ENCODE measurements at places on chromosomes 11 and 22.

DNA sequence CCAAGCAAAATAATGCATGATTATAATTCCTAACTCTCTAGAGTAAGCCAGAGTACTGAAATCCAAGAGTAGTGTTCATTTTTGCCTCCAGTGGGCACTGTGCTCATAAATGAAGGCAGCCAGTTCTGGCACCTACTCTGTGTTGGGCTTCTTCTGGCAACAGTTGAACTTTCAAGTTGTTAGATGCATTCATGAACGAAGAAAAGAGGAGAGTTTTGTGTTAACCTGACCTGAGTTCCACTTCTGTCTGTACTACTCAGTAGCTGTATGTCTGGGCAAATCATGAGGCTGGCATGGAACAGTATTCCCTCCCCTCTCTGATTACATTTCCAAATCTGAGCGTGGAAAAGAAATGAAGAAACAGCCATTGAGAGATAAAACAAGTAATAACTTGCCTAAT lies 20.3 kb upstream of the TENM4 start:
- no peak for DNase-seq

GRCh38 chr11:61967924-61968757 lies 707 bp upstream of the FTH1 start:
- DNase-seq: no peak

GRCh38 chr11:29435421-29435820 lies 581.4 kb downstream of the KCNA4 start:
- DNase-seq: no peak

DNA sequence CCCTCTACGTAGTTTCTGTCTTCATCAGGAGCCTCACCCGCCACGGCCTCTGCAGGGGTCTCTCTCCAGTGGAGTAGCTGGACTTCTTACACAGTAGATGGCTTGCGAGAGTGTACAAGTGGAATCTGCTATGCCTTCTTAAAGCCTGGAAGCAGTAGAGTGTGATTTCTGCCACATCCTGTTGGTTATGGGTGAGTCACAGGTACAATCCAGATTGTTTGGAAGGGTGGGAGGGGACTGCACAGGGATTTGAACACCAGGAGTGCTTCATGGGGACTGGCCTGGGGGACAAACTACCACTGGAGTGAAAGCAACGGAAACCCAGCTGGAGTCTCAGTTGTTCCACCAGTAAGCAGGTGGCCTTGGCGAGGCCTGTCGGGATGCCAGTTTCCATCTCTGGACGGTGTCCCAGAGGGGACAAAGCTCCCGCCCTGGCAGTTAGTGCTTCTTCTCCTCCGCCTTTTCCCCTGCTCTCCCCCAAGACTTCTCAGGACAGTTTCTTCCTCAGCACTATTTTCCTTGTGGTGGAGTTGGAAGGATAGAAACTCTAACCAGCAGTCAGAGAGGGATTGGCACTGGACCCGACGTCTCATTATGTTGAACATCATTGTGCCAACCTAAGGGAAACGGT lies 85.0 kb upstream of the RCN1 start:
- no peak for DNase-seq

GRCh38 chr11:104090767-104091166 lies 54.3 kb downstream of the DDI1 start:
- no peak for DNase-seq

DNA sequence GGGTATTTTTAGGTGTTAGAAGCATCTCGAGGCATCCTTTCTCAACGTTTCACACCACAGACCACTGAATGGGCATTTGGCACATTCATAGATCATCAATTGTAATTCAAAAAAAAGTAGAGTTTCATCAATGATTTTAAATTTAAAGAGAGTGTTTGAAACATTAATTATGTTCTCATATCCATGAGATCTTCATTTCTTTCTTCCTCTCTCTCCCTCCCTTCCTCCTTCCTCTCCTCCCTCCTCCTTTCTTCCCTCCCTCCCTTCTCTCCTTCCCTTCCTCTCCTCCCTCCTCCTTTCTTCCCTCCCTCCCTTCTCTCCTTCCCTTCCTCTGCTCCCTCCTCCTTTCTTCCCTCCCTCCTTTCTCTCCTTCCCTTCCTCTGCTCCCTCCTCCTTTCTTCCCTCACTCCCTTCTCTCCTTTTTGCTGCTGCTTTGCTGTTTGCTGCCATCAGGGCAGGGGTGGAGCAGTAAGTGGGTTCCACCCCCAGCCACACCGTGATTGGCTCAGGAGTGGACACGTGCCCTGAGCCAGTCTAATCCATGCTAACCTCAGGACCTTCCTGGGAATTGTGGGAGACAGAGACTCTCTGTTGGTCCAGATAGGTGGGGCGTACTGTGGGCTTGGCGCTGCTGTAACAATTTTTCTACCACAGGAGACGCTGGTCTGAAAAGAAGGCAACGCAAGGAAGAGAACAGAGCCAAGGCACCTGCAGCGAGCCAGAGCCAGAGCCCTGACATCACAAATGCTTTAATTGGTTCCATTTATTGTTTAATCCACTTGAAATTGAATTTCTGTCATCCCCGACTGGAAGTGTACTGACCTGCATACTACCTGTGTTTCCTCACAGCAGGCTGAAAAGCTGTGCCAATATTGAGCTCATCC lies 33.7 kb upstream of the APOBEC3A start:
- DNase-seq: peak; percentile 34

- DNase-seq: peak; percentile 75
Observed at GRCh38 chr22:29842740-29843139, 4.7 kb upstream of the ASCC2 start.

DNA sequence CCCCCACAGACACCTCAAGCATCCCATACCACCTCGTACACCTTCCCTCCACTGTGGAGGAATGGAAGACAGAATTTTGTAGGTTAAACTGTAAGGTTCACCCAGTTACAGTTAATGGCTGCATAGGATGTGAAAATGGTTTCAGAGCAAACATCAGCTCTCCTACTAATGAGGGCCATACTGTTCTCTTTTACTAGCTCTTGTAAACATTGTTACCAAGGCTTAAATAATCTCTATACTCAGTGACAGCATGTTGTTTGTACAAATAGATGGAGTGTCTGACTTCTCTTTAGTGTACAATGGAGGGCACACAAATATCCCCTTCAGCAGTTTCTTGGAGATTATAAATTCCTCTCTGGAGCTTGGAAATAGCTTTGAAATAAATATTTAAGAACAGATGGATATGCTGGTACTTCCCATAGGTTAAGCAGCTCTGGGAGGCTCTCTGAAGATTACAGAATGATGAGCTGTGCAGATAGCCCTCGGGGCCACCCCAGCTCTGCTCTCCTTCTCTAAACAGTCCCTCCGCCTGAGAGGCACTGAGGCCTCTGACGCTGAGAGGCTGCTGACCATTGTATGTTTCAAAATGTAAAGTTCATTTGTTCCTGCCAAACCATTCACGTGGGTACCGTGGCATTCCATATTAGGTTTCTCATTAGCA lies 25.7 kb downstream of the TTC12 start:
- no peak for DNase-seq

DNA sequence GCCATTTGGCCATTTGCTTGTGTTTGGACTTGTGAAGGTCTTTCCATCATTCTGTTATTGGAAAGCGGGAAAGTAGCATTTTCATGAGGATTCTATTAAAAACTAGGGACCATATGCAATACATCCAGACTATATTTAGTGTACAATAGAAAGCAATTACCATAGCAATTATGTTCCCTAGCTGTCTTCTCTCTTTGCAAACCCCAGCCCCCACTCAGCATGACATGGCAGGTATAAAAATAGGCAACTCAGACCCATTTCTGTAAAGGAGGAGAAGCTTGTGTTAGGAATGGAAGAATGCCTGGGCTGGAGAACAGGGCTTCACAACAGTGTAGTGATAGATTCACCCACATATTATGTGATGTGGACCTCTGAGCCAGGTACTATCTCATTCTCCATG lies 12.4 kb downstream of the OR51B6 start:
- no peak for DNase-seq

- DNase-seq: no peak
Observed at GRCh38 chr11:61917334-61918109, at the start of gene RAB3IL1. TSS of gene RAB3IL1 (minus strand) at chr11:61917566. CDS start at chr11:61917367, 199 bp downstream.

GRCh38 chr11:13762718-13763117 lies 94.2 kb downstream of the FAR1 start:
- DNase-seq: no peak

DNA sequence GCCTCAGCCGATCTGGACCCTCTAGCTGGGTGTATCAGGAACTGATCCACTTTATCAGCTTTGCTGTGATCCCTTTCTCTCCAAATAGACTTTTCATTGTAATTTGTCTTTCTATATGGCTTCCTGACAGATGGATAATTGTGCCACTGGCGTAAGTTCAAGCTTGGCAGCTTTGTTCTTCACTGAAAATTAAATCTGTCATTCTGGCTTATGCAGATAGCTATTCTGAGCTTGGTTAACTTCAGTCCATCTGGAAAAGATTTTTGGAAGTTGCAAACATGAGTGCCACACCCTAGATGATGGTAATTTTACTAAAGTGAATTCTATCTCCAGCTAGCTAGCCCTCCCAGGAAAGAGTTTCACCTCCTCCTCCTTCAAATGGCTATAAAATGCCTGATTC lies 8.1 kb downstream of the OR5A2 start:
- DNase-seq: no peak

DNA sequence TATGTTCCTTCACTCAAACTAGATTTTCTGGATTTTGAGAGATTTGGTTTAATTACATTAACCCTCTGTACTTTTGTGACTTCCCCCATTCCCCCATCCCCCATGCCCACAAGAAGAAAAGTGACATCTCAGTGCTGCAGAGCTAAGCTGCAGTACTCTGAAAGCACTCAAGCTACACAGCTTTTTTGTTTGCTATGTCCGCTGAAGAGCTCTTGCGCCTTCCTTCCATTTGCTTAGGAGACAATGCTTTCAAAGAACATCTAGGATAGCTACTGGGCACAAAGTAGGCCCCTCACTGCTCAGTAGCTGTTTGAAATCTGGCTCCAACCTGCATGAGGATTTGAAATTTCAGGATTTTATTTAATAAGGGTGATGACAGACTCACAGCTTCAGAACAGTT lies 69.7 kb downstream of the SLC17A6 start:
- DNase-seq: no peak

DNA sequence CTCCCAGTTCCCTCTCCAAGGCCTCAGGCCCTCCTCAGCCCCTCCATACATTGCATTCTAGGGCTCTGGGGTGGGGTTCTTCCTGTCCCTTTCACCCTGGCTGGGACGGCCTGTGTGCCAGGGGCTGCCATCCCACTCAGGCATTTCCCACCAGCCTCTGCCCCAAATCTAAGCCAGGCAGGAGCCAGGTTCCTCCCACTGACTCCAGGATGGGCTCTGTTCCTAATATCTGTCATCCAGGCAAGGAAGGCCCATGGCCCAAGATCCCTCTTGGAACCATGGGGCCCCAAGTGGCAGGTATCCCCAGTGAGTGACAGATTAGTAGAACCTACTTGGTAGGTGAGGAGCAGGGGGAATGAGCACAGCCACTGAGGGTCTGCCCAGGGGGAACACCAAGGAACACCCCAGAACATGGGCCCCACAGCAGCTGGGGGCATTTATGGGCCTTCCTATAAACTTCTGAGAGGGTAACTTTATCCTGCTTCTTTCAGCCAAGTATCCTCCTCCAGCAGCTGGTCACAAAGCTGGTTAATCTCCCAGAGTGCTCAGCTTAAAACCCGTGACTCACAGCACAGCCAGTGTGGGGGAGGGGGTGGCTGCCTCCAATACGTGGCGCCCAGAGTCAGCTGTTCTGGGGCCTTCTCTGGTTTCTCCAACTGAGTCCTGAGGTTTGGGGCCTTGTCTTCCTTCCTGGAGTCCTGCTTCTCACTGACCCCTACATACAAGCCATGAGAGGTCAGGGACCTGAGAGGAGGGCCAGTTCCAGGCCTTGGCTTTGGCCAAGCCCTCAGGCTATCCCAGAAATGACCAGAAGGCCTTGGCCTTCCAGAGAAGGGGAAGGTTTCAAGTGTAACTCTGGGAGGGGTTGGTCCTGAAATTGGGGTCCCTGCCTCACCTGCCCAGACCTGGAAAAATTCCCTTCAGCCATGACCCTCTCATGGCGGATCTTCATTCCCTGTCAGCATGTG lies 19.9 kb upstream of the MYOD1 start:
- DNase-seq: no peak

DNA sequence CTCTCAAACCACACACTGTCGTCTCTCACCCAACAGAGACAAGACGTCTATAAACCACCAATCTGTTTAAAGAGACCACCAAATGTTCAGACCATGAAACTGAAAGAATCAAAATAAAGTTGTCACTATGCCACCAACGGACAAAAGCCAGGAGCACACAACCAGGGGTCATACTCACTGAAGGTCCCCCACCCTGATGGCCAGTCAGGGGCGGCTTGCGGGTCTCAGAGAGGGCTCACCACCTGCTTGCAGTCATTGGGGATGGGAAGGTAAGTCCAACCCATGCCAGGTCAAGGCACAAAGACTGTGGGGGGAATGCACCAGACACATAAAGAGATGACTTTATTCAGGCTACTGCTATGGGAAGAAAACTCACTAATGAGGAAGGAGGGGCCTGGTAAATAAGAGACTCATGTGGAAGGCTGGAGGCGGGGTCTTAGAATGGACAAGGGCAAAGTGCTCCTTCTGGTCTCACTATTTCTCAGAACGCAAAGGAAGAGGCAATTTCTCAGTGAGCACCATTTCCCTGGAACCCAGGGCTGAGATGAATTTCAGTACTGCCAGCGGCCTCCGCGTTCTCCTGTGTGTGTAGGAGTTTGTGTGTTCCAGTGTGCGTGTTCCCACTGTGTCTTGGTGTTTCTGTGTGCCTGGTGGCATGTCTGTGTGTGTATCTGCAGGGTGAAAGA lies 17.3 kb downstream of the SCARF2 start:
- no peak for DNase-seq

- DNase-seq: peak; percentile 57
Observed at GRCh38 chr22:33659448-33659847, 260.8 kb downstream of the LARGE1 start.

DNA sequence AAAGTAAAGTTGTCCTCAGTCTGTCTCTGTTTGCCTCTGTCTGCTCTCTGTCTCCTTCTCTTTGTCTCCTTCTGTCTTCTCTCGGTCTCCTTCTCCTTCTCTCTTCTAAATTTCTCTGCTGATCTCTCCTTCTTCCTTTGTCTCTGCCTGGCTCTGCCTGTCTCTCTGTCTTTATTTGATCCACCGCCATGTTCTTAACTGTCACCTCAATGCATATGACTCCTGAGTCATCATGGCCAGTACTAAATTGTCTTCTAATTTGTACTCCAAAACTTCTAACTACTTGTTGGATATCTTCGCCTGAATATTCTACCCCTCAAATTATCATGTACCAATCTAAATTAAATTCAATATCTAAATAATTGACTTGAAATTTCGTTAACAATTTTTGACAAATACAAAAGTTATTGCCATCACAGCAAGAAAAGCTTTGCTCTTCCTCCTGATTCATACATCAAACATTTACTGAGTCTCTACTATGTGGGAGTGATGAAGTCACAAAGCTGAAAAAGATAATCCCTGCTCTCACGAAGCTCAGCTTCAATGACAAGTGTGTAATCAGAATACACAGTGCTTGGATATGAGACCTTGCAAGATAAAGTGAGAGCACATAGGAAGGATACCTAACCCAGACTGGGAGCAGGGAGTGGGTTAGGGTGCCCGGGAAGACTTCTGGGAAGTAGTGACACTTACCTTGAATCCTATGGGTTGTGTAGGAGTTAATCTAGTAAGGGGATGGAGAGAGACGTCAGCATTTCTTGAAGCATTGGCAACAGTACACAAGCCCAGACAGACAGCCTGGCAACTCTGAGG lies 193.0 kb downstream of the MAML2 start:
- DNase-seq: peak; percentile 67
